Thyroid gland (tissue), 4 donors: ENCODE measurements at places on chromosomes 11 and 22. TPM values are rescaled to one million over a fixed set of nuclear protein-coding genes. Genes with fewer than 3 reads are reported as not detected.

DNA sequence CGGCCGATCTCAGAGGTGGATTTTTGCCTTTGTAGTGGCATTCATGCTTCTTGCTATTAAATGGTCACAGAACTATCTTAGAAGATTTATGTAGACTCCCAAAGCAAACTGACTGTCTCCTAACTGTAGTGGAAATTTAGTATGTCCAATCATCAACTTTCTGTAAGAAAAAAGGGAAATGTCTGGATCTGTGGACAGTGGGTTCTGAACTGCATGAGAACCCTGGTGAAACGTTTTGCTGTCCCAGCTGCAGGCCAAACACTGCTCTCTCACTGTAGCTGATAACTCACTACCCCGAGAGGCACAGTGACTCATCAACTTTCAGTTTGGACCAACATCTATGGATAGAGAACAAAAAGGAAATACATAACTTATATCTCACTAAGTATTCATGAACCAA, 387.1 kb downstream of the SOX6 start:
- peak; percentile 65 for DNase-seq

GRCh38 chr11:44949160-44950030, 1.3 kb downstream of the TP53I11 start:
- DNase-seq = peak; percentile 40

Gene APOA1
- 9.3 TPM for total RNA-seq

Gene LINC01488
- total RNA-seq = not detected

Gene CHRNA10
- 1.7 TPM for total RNA-seq

Gene DBX1
- total RNA-seq = not detected
